ENCODE measurements at places on chromosomes 2 and 18.

DNA sequence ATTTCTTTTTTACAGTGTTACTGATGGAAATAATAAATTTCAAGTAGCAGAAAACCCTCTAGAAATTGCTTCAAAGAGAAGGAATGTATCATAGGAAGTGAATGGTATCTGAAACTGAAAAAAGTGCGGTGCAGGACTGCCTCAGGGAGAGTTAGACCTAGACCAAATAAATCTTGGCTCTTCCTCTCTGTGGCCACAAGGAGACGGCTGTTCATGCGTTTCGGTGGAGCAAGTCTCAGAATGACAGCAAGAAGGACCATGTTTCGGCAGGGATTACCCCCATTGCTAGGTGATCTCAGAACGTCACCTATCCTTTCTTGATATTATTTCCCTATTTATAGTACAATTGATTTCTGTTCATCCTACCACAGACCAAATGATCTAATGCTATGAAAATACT, 522.3 kb downstream of the SOX11 start:
- no peak for DNase-seq

GRCh38 chr2:27074738-27075565, 3.5 kb upstream of the EMILIN1 start:
- peak; percentile 71 for DNase-seq

- no peak for DNase-seq
These were observed 1089.9 kb upstream of the SLC39A10 start for GRCh38 chr2:194566907-194567660.

- DNase-seq = no peak
These were observed 89.5 kb downstream of the STK39 start for GRCh38 chr2:168157926-168158325.

GRCh38 chr2:100211521-100211920, 69.1 kb upstream of the AFF3 start:
- DNase-seq = peak; percentile 41

GRCh38 chr18:57466745-57467409, 31.7 kb downstream of the ONECUT2 start:
- DNase-seq = no peak

DNA sequence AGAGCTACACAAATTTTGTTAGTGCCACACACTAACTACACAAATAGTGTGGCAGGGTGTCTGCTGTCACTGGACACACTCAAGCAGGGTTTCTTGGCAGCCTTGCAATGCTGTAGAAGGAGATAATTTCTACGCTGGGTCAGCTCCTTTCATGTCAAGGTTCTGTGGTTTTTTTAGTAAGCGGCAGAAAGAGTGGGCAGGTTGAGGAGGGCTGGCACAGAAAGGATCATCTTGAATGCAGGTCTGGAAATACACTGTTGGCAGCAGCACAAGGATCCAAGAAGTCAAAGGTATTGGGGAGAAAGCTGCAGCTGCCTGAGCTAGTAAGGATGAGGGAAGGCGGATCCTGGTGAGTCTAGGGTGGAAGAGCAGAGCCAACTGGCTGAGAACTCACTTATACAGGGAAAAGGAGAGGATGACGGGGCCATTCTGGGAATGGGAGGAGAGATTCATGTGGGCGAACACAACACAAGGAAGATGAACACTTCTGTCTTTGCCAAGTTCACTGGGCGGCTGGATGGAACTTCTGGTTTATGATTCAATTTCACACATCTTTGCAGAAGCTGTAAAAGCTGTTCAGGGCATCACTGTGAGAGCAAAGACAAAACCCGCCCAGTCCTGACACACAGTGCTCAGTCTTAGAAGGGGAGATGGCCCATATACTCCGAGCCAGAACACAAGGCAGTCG, 16.9 kb upstream of the CYRIA start:
- DNase-seq = no peak

DNA sequence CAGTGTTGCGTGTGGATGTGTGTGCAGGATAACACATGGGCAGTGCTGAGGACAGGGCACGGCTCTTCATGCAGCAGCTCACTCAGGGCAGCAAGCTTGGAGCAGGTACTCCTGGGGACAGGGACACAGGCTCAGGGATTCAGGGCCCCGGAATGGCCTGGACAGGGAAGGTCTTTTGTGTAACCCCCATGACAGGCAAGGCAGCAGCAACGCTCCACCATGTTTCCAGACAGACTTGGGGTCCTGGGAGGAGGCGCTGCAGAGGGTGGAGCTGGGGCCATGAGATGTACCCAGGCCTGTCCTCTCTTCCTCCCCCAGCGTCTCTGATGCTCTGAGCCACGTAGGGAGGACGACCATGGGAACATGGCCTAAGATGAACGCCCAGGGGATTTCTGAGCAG, 58.3 kb downstream of the ADNP2 start:
- no peak for DNase-seq

DNA sequence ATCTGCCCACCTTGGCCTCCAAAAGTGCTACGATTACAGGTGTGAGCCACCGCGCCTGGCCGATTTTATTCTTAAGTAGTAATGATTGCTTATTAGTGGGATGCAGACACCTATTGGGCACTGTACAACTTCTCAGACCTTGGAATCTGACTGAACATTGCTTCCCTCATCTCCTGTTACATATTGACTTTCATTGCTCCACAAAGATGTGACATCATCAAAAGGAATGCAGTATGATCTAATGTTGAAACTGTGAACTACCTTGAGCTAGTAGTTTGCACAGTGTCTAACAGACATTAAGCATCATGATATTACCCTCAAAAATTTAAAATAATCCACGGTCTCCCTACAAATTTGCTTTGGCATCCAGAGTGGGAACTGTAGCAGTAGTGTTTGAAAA, 109.8 kb upstream of the SIX2 start:
- DNase-seq = no peak

- DNase-seq = no peak
These were observed 99.4 kb upstream of the EPHA4 start for GRCh38 chr2:221671515-221671914.

DNA sequence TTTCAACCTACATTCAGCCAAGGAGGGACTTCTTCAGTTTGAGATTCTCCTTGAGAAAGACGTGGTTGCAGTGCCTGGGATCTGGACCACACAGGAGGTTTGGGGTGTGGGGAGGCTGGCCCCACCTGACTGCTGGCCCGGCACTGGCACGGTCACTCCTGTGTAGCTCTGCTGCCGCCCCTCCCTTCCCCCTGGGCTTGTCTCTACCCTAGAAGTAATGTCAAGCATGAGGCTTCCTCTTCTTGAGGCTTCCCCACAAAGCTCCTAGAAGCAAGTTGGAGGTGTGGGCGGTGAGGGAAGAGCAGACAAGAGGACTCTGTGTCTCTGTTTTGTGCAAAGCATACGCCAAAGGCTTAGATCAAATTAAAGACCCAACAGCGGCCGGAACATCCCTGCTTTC, 8.7 kb downstream of the KLHL29 start:
- peak; percentile 30 for DNase-seq

- no peak for DNase-seq
These were observed 47.1 kb downstream of the CDCA7 start for GRCh38 chr2:173401716-173402326.

DNA sequence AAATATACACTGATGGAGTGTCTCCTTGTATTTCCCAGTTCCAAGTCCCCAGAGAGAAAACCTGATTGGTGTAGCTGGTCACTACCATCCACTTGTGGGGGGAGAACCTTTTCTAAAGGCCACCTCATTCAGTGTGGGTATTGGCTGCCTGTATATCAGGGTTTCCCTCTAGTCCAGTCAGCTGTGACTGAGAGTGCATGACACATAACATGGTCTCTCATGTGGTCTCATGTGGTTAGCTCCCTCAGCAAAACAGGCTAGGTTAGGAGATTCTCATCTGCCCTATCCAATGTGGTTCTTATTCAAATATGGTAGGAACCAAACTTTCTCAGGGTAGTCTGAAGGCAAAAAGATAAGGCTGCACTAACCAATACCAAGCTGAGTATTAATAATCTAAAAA, 4.1 kb upstream of the GORASP2 start:
- no peak for DNase-seq

- DNase-seq = no peak
These were observed 38.2 kb downstream of the NHEJ1 start for GRCh38 chr2:219122202-219122980.

DNA sequence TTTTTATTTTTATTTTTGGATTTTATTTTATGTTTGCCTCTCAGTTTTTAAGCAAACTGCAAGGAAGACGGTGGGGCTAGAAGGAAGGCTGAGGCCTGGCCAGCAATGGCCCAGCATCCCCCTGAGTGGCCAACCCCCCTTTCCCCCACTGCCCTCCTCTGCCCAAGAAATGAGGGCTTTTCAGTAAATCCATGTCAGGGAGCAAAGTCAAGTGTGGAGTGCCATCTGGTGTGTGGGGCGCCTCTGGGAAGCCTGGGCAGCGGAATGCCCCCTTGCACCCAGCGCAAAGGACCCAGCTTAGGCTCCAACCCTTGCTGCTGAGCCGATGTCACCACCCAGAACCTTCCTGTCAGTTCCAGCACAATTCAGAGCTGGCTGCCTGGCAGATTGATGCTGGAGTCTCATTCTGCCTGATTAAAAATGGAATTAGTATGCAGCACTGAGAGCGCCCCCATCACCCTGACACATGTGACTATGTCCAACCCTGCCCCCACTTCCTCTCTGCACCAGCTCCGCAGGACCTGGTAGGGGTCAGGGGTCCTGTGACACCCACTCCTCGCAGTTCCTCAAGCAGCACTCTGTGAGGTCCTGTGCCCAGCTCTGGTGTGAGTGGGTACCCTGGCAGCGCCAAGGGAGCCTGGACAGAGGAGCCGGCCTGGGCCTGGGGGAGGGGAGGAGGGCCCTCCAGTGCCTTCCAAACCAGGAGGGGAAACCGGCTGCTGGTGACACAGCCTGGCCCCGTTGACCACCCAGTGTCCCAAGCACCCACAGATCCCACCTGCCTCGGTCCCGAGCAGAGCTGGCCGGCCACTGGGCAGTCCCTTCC, 9.2 kb upstream of the ALPP start:
- no peak for DNase-seq

DNA sequence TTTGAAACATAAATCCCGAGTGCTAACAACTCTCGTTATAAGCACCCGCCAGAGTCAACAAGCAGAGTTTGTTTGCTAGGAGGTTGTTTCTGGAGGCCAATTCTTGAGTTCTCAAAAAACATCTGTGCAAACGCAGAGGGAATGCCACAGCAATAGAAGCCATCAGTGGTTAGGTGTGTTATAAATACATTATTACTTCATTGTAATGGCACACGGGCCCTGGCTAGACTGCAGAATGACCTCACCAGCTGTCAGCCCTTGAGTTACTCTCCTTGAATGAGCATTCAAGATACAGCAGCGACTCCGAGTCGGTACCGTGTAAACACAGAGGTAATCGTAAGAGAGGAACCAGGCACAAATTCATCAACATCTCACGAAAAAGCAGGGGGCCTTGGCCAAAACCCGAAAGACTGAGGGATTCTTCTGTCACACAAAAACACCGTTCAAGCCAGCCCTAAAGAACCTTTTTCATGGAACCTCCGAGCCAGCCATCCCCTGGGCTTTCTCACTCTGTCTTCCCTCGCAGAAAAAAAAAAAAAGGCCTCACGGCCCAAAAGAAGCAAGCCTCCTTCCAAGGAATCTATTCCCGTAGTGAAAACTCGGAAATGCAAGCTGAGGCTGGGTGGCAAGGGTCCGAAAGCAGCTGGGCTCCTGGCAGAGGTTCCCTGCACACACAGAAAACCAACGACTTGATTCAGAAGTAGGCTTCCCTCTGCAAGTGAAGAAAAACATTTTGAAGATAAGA, 133.7 kb upstream of the MEIS1 start:
- DNase-seq = no peak

GRCh38 chr2:54903736-54904554, 146.3 kb downstream of the RTN4 start:
- DNase-seq = peak; percentile 89

- DNase-seq = no peak
These were observed 384.7 kb downstream of the FIGN start for GRCh38 chr2:163351143-163351542.

DNA sequence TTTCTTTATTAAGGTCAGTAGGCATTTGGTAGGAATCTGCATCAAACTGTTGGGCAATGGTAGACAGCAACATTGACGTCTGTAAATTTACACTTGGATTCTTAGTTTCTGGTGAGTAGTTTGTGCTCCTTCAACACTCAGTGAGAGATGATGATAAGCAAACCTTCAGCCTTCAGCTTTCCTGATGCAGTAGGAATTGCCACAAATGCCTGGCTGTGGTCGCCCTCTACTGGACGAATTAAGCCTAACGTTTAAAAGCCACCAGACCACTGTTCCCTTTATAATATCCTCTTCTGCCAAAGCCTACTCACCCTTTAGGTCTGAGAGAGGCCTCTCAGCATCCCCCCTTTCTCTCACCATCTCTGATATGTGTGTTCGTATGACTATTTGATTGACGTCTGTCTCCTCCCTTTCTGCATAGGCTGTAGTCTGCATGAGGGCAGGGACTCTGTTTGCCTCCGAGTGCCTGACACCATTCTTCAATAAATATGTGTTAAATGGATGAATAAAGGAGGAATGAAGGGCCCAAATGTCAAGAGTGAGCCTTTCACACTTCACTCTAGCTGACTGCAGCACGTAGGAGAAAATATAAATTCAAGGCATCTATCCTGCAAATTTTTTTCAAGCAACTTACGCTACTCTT, 47.0 kb upstream of the PLEKHM3 start:
- DNase-seq = peak; percentile 81

GRCh38 chr2:190088917-190089316, 26.4 kb upstream of the MSTN start:
- DNase-seq = peak; percentile 87

GRCh38 chr2:129929321-129930290, 49.9 kb upstream of the RAB6C start:
- no peak for DNase-seq

- peak; percentile 31 for DNase-seq
These were observed 234.8 kb upstream of the SMAD2 start for GRCh38 chr18:48165111-48165866.

GRCh38 chr2:149143734-149144133, 105.2 kb downstream of the LYPD6B start:
- no peak for DNase-seq
